Posterior vena cava (tissue), 2 donors: ENCODE measurements at places on chromosomes 5 and 9.

DNA sequence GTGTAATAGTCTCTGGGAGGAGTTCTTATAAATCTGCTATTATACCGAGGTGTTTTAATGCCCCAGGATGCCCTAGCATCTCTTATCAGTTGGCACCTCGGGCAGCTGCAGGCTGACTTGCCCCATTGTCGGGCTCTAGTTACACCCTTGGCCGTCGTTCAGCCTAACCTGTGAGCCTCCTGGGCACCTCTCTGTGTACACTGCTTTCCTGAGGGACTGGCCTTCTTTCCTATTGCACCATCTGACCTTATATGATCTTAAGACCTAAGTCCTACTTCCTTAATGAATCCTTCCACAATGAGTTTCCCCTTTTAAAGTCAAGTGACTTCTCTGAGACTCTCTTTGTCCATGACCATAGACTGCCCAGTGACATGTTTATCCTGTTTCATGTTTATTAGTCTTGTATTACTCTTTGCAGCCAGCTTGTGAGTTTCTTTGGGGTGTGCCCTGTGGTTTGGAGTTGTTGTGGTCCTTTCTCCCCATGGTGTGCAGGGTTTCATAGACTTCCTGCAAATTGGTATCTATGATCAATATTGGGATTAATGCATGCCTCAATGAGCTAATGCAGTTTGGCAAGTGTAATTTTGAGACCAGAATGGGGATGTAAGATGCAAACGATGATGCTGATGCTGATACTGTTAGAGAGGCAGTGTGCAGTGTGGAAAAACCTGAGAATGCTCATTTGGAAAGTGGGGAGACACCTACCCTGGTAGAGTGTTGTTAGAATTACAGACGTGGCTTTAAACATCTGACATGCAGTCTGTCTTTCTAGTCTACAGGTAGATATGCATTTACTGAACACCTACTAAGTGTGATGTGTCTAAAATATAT lies 4.9 kb downstream of the DAPK1 start:
- DNase-seq, result no peak

GRCh38 chr5:151227918-151228447 lies 4.1 kb upstream of the CCDC69 start:
- DNase-seq, result no peak

- DNase-seq, result no peak
Observed at GRCh38 chr5:116514421-116514970, 60.1 kb downstream of the SEMA6A start.

DNA sequence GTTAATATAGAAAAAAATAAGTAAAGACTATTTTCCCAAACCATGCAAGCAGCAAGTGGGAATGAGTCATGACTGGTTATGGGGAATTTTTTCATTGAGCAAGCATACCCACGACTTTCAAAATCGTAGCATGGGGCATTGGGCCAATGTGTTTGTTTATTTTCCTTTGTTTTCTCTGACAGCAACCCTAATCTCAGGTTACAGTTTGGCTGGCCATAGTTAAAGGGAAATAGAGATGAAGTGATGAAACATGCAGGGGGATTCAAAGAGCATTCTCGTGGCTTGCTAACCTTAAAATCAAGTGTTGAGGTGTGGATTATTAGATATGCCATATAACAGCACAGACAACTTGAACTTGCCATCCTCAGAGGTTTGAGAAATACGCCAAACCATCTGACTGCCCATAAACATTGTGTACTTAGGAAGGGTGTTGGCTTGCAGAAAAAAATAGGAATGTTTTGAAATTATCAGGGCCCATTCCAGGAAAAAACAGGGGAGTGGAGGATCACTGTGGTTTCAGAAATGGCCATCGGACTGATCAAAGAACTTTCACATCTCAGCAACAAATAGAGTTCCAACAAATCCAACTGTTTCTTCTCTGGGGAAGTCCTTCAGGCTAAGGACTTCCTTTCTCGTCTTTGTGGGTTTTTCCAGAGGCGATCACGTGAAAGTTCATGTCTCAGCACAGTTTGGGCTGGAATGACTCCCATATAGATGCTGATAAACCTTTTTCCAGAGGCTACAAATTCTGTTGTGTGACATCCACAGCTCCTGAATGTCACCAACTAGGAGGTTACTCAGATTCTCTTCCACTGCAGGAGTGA lies 259.1 kb downstream of the SYK start:
- DNase-seq, result no peak

GRCh38 chr5:169164481-169164925 lies 136.4 kb downstream of the SLIT3 start:
- no peak for DNase-seq

GRCh38 chr5:143679777-143680176 lies 132.2 kb upstream of the HMHB1 start:
- no peak for DNase-seq
